ENCODE measurements at places on chromosomes 7 and 10.
A peak's percentile ranks its signal among the peaks of the same experiment; 100 is the strongest.

DNA sequence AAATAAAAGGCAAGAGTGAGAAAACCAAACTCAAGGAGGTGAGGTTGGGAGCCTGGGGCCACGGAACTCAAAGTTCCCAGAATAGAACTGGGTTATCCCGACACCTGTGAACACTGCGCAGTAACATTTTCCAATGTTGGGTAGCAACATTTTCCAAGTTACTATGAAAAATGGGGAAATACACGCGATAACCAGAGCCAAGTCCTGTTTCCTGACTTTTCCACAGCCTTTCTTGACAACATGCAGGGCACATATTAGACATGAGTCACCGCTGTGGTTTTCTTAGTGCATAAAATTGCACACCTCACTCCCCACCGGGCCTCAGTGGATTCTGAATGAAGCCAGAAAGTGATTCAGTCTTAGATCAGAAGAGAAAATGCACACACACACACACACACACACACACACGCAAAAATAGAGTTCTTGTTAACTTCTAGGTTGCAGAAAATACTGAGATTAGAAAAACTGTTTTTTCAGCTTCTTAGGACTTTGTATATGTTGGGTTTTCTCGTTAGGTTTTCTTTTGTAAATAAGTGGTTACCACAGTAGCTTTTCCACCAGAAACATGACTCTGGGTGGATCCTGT lies 70.0 kb downstream of the CAMK1D start:
- DNase-seq: no peak

- DNase-seq: no peak
Measured at GRCh38 chr7:1050956-1051690, 6.8 kb downstream of the GPR146 start.

GRCh38 chr10:95415621-95416031 lies 124.8 kb upstream of the PDLIM1 start:
- DNase-seq: no peak

DNA sequence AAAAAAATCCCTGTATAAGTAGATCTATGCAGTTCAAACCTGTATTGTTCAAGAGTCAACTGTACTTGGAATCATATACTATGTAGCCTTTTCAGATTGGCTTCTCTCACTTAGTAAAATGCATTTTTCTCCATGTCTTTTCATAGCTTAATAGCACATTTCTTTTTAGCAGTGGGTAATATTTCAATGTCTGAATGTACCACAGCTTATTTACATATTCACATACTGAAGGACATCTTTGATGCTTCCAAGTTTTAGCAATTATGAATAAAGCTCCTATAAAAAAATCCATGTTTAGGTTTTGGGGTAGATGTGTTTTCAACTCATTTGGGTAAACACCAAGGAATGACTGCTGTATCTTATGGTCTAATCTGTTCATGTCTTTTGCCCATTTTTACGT lies 155.0 kb downstream of the NRBF2 start:
- no peak for DNase-seq

DNA sequence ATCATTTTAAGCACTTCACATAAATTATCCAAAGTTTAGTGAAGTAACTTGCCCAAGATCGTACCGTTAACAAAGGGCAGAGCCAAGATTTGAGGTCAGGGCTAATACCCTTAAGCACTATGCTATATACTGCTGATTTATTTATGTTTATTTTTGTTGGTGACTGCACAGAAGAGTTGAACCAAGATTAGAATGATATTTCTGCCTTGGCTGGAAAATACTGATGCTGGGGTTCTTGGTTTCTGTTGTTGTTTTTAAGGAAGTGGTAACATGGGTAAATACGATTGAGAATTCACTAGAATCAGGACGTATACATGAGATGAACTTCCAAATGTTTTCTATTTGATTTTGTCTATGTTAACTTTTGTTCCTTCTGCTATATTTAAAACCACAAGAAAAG lies 9.3 kb downstream of the ADD3 start:
- DNase-seq: no peak

DNA sequence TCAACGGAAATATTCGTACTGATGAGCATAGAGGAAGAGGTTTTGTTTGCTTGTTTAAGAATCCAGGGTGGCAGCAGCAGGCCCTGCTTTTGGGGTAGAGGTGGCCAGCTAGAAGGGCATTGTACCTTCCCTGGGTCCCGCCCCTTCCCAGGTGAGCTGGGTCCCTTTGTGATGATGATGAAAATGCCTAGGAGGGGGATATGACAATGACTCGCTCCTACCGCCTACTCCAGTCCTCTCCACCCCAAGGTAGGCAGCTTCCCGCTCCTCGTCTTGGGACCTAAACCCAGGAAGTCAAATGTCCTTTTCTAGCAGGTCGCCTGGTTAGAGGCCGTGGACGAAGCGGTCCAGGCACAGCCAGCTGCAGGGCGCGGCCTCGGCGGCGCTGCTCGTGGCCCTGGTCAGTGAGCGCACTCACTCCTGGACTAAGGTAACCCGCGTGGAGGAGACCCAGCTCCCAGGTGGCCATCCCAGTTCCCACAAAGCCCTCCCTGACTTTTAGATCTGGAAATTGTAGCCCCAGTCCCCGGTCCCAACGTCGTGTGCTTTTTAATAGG lies 141.4 kb downstream of the LSMEM1 start:
- DNase-seq: peak; percentile 45

- DNase-seq: no peak
Measured at GRCh38 chr10:71607082-71607443, 112.5 kb downstream of the C10orf105 start.

DNA sequence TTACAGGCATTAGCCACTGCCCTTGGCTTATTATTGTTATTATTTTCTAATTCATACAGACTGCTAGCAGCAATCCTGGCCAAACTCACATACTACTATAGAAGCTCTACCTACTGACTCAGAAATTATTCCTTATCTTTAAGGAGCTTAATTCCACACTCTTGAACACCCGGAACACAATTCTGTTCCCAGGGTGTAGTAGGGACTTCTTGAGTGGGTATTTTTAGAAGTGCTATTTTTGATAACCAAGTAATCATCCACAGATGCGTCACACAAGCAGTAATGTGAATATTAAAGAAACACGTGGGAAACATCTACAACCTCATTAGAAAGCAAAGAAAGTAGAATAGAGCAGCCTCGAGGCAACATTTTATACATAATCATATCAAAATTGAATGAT lies 149.2 kb downstream of the PTEN start:
- no peak for DNase-seq

GRCh38 chr10:132593900-132594876 lies 56.6 kb downstream of the INPP5A start:
- DNase-seq: no peak

DNA sequence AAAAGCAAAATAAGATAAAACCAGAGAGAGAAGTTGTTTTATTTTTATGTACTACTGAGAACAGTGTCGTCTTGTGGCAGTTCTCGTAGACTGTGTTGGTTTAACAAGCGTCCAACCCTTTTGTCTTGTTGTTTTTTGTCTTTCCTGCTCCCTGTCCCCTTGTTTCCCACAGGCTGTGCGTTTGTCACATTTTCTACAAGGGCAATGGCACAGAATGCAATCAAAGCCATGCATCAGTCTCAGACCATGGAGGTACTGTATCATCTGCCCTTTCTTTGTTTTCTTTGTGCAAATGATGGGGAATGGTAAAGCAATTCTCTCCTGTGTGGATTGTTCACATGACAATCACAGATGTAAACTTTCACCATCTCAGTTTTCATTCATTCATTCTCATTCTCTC lies 248.8 kb downstream of the CELF2 start:
- no peak for DNase-seq

DNA sequence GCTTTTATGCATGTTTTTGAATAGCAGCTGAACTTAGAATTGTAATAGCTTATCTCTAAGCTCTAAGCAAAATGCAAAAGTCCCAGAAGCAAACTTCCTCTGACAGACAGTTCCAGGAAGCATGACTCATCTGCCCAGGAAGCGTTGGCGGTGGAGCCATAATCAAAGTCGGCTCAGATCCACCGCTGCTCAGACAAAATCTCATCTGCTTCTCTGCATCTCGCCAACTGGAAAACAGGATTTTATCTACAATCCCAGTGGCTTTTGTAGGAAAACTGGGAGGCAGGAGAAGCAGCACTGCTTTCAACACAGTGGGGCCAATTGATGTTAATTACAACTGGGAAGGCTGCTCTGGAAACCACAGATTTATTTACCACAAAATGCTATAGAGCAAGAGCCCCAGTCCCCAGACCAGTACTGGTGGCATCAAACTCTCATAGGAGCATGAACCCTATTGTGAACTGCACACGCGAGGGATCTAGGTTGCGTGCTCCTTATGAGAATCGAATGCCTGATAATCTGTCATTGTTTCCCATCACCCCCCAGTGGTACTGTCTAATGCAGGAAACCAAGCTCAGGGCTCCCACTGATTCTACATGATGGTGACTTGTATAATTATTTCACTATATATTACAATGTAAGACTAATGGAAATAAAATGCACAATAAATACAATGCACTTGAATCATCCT lies 99.9 kb downstream of the CUBN start:
- no peak for DNase-seq

- DNase-seq: no peak
Measured at GRCh38 chr7:22346383-22347107, 10.4 kb downstream of the RAPGEF5 start.

- DNase-seq: no peak
Measured at GRCh38 chr7:55912748-55913158, 25.5 kb downstream of the ZNF713 start.

DNA sequence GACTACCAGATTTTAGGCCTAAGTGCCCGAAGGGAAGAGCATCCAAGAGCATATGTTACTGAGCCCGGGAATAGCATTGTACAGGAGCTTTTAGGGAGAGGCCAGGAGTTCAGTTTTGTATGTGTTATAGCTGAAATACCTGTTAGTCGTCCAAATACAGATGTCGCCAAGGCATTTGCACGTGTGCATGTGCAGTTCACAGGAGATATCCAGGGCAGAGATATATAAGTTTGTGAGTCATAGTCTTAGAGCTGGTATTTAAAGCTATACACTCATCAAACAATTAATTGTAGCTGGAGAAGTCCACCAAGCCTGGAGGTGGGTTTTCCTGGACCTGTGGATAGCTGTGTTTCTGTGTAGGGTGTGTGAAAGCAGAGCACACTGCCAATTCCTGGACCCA lies 394.0 kb upstream of the FZD8 start:
- DNase-seq: no peak

GRCh38 chr10:6269953-6270867 lies 67.5 kb downstream of the PFKFB3 start:
- DNase-seq: no peak

GRCh38 chr7:76016191-76016947 lies 22.0 kb upstream of the TMEM120A start:
- no peak for DNase-seq

DNA sequence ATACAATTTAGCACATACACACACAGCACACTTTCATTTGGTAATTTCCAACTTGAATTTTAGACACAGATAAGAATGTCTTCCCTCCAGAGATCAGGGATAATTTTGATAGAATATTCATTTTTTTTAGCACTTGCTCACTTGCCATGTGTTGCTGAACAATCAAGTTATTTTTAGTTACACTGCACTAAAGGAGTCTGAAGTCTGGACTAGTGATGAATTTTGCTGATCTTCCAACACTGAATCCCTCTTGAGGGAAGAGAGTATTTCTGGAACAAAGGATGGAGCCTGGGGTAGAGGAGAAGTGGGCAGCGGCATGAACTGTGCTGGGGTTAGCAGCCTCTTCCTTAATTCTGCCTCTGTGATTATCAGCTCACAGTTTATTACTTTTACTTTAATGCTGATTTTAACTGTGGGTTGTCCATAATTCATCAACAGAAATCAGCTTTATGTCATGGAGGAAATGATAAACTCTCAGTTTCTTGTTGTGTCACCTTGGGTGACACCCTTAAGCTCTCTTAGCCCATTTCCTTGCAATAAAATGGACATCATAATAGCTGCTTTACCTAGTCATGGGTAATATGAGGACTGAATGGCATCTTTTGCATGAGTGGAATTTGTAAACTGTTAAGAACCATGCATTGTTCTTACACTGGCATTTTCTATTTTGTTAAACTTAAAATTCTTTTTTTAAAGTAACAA lies 32.1 kb downstream of the SGPL1 start:
- DNase-seq: no peak

DNA sequence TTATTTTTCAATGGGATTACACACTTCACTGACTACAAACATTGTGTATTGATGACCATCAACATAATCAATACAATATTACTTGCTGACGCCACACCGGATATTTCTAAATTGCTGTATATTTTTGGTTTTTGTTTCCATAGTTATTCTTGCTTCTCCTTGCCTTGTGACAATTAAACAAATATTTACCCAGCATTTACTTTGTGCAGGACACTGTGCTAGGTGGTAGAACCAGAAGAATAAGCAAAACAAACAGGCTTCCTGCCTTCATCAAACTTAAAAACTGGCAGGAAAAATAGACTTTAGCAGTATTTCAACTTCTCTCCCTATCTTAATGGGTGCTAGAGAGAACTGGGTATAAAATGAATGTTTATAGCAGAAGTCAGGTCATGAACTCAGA lies 50.6 kb downstream of the ZNF277 start:
- no peak for DNase-seq

GRCh38 chr7:71484380-71484779 lies 352.4 kb downstream of the GALNT17 start:
- no peak for DNase-seq

Measured in H9 (cell line).